ENCODE measurements at places on chromosomes 6 and 20.
A peak's percentile ranks its signal among the peaks of the same experiment; 100 is the strongest.

GRCh38 chr6:16511040-16511660 is 250.1 kb downstream of the ATXN1 start:
- DNase-seq, result no peak

DNA sequence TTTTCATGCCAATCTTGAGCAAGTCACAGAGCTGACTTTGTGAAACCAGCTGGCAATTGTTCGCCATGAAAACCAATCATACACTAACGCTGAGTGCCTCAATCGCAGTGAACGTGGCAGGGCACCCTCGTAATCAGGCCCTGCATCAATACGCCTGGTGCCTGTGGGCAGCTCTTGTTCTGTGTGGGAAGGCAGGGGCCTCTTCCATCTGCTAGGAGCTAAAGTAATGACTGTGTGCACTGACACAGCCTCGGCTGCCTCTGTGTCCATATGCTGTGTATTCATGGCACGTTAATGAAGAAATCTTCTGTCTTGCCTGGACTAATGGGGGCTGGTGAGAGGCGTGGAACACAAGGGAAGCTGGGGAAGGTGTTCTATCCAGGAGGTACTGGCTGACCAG is 27.8 kb upstream of the SYNDIG1 start:
- no peak for DNase-seq

GRCh38 chr20:52031206-52031562 is 160.4 kb downstream of the ZFP64 start:
- DNase-seq, result no peak

DNA sequence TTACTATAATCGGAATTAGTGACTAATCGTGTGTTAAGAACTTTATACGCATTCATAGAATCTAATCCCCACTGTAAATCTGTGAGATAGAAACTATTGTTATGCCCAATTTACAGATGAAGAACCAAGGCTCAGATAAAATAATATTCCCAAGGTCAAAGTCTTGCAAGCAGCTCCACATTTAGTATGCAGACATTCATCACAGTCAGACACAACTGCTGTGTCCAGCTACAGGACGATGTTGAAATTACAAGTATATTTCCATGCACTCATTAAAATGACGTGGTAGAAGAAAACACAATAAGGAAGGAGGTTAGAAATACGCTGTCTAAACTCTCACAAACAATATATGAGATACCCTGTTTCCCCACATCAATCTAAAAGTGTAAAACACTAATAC is 82.5 kb downstream of the PREX1 start:
- no peak for DNase-seq

DNA sequence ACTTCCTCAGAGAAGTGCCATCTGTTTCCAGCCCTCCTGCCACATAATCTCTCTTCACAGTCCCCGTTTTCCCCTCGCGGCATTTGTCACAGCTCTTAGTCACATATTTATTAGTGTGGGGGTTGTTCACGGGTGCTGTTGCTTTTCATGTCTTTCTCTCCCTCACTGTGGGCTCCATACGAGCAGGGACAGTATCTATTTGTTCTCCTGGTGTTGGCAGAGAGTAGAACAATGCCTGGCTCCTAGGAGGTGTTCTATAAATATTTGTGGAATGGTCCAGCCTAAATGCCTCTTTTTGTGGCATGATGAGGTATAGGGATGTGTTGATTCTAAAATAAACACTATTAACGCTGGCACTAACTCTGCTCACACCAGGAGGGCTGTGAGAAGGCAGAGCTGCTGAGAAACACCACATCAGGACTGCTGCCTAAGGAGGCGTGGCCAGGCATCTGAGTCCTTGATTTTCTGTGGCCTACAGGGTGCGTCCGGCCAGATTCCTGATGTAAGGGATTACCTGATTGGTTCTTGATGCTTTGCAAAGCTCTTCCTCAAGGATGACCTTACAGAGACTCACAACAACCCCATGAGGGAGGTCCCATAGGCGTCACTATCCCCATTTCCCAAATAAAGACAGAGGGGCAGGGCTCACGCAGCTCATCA is 219.8 kb upstream of the ARID1B start:
- no peak for DNase-seq

DNA sequence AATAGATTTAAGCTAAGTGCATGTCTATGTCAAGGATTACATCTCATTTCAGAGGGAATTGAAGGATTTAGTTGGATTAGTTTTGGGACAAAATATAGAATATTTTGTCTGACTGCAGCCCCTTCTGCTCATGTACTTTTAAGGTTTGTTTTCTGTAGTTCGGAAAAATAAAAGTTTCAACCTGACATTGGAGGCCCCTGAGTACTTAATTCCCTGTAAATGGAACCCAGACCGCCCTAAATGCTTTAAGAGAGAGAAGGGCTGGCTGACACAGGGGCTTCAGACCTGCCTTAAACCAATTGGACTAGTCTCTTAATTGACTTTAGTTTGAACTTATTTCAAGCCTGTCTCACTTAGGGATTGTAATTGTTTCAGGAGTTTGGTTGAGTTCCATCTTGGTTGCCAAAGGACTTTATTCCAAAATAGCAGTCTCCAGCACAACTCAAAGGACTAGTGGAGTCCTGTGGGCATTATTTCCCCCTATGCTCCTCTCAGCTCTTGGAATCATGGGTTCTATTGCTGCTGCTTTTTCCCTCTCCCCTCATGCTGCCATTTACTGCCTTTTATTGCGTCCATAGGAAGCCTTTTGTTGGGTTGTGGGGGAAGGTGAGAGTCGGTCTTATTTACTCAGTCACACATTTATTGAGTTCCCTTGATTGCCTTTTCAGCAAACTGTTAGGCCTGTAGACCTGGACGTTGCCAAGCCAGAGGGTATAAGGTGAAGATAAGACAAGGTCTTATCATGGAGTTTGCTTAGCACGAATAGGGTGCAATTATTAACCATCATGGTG is 14.5 kb downstream of the BRD2 start:
- DNase-seq, result no peak

DNA sequence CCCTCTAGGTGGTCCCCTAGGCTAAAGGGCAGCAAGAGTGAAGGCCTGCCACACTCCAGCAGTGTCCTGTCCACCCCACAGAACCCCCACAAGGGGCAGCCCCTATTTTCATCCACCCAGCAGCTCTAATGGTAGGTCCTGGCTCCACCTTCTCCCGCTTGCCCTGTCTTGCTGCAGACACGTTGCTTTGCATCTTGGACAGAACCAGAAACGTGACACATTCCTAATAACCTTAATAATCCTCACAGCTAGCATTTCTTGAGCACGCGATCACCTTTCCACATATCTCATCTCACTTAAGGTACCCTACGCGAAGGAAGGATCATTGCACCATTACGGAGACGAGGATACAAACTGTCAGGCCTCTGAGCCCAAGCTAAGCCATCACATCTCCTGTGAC is 11.7 kb upstream of the SLC22A23 start:
- no peak for DNase-seq

DNA sequence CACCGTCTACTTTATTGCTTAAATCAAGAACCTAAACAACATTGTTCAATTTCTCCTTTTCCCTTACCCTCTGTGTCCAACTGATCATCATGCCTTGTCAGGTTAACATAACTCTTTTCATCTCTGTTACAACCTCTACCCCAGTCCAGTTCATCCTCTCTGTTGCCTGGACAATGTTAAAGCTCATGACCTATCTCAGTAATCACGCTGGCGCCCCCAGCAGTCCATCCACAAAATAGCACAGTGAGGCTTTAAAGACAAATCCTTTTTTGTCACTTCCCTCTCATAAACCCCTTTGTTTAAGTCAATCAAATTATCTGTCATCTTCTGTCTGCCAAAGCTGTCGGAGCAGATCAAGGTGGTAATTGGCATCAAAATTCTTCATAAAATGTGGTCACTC is 140.1 kb downstream of the QKI start:
- DNase-seq, result peak; percentile 36
